Non-pigmented ciliary epithelial cell (primary cell): ENCODE measurements at places on chromosomes 6 and 20.

- no peak for DNase-seq
These were observed 45.3 kb upstream of the LOC128125822 start for GRCh38 chr6:63526931-63527330.

DNA sequence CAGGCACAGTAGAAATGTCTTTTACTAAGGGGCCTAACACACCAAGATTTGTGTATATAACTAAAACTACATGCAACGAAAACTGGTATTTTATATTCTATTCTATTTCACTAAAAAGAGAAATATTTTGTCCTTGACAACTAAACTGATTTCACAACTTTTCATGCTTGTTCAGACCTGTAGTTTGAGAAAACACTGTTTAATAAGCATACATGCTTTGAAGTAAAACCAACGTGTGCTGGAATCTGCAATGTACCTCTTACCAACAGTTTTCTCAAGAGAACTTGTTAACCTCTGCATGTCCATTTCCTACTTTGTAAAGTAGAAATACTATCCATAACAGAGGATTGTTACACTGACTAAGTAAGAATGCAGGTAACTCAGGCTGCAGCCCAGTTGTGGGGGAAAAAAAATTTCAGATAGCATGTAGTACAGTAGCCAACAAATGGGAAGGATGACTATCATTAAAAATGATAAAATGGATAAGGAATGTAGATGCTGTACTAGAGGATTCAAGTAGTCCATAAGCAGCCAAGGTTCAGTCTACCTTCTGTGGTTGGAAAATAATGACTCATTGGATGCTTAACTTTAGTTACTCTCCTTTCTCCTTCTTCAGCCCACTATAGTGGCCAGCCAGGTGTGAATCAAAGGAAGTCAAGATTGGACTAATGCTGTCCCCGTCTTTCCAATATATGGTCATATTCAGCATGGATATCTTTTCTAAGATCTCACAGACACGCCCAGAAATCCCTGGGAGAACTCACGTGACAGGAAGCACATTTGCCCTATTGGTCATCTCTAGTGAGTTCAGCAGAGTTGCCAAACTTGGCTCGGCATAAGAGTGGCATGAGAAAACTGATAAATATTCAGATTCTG is 65.2 kb downstream of the HFE start:
- no peak for DNase-seq

DNA sequence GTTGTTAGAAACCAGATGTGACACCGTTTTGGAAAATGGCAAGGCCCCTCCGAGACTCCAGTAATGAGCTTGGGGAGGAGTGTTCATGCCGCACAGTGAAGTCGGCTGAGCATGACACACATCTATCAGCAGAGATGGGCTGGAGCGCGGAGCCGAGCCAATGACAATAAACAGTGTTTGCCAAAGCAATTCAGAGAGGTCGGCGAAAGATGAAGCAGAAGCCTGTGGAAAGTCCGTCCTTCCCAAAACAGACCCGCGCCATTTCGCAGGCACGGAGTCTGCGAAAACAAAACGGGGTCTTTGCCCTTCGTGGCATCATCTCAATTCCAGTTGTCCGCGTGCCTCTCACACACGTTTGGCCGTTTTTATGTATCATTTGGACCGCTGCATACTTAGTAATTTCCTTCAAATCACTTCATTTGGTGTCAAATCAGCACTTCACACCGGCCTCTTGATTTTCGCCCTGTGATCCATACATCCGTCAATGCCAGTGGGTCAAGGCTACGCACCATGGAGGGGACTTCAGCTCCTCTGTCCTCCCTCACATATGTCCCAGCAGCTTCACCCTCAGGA is 71.3 kb downstream of the SULF2 start:
- DNase-seq: no peak

- DNase-seq: no peak
These were observed 6.5 kb downstream of the PEDS1 start for GRCh38 chr20:50146732-50147662.

DNA sequence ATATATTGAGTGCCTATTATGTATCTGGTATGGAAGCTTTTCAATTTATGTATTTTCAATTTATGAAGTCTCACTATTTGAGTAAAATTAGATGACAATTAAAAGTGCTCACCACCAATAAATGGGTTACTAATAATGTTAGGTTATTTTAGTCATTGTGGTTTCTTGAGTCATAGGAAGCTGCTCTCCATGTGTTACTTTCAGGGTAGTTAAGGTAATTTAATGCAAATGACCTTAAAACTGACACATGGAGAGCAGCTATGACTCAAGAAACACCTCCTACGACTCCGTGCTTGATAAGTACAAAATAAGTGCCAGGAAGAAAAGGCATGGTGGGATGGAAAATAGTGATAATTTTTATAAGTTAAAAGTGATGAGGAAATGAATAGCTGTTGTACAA is 16.5 kb upstream of the TINAG start:
- no peak for DNase-seq

DNA sequence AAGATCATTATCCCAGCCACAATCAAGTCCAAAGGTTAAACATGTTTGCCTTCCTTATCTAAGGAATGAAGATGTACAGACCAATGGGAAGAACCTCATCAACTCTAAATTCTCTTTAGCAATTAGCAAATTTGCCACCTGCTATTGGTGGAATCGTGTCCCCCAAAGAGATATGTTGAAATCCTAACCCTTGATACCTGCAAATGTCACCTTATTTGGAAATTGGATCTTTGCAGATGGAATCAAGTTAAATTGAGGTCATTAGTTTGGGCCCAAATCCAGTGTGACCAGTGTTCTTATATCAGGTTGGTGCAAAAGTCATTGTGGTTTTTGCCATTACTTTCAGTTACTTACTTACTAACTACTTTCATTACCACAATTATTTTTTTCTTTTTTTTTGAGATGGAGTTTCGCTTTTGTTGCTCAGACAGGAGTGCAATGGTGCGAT is 31.3 kb downstream of the KLHL31 start:
- DNase-seq: no peak

DNA sequence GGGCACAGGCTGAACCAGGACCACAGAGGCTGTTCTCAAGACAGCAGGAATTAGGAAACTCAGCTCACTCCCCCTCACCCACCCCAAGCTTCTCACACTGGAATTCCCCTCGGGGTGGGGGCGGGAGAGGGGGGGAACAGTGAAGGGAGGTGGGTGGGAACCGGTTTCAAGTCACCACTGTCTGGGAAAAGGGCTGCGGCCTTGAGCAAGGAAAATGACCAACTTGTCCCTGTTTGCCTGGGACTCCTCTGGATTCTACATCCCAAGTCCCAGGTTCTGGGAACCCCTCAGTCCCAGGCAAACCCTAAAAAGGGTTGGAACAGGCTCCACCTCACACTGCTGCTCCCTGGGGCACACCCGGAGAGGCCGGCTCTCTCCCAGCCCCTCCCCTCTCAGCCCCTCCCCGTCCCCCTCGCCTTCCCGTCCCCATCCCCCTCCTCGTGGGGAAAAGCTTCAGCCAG is 230.7 kb downstream of the TFAP2C start:
- DNase-seq: no peak
